ENCODE measurements at places on chromosomes 2 and 18.

GRCh38 chr18:65606551-65607130, 144.2 kb upstream of the CDH7 start:
- DNase-seq, result no peak

DNA sequence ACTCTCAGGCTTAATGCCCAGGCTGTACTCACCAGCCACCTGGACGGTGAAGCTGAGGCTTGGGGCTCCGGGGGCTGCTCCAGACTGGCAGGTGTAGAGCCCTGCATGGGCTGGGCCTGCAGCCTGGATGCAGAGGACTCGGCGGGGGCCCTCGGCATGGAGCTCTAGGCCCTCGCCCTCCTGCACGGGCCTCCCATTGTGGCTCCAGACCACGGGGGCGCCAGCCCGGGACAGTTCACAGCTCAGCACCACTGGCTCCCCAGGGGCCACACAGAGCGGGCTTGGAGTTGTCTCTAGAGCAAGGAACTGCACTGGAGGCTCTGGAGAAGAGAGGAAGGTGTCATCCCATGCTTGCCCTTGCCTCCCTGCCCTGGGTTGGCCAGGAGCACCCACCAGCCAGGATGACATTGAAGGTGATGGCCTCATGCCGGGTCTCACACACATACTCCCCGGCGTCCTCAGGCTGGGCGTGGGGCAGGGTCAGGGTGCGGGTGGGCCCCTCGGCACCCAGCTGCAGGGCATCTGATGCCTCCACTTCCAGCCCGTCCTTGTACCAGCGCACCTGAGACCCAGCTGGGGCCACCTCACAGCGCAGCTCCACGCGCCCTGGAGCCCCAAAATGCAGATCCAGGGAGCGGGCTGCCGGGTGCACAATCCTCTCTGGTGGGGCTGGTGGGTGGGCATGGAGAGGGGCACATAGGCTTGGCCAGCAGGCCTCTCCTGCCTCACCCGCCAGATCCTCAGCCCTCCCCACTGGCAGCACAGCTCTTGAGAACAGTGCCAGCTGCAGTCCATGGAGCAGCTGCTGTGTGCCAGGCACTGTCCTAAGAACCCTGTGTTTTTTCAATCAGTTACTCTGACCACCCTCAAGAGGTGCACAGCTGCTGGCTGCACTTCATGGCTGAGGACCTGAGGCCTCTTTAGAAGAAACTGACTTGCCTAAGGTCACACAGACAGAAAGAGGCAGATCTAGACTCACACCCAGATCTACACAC, 13.3 kb downstream of the OBSL1 start:
- no peak for DNase-seq

- DNase-seq, result no peak
These were observed 517.6 kb downstream of the TXNL1 start for GRCh38 chr18:56120782-56121181.

- DNase-seq, result no peak
These were observed 128.0 kb upstream of the CD302 start for GRCh38 chr2:159925975-159926374.

Measured in fibroblast of skin of right quadriceps (primary cell).